Activated naive CD4-positive, alpha-beta T cell treated with anti-CD3 and anti-CD28 coated beads, Interleukin-2, amount 10 ng/mL, durations not matched to agents 5 hours and 36 hours (primary cell): ENCODE measurements at places on chromosomes 12 and 14. TPM values are rescaled to one million over a fixed set of nuclear protein-coding genes. Genes with fewer than 3 reads are reported as not detected.

The MSRB3 gene
- not detected for total RNA-seq

The SMOC1 gene
- total RNA-seq: not detected

The TSHR gene
- total RNA-seq: 3.5 TPM

The GALNT6 gene
- 15.4 TPM for total RNA-seq

The DNAI7 gene
- not detected for total RNA-seq

The BBOF1 gene
- total RNA-seq: 1.5 TPM

The SERPINA5 gene
- not detected for total RNA-seq

The EML1 gene
- total RNA-seq: not detected

The CLEC2B gene
- 94.5 TPM for total RNA-seq

The FOXA1 gene
- not detected for total RNA-seq

The SPIC gene
- total RNA-seq: not detected

The KRT80 gene
- not detected for total RNA-seq

The MIP gene
- total RNA-seq: not detected

The CLEC4C gene
- not detected for total RNA-seq

The GPR162 gene
- 0.17 TPM for total RNA-seq

The CCDC177 gene
- total RNA-seq: not detected

The HOXC11 gene
- not detected for total RNA-seq

The SLC38A4 gene
- not detected for total RNA-seq

The TSPAN19 gene
- not detected for total RNA-seq

The MDGA2 gene
- not detected for total RNA-seq

The LPAR5 gene
- total RNA-seq: 8.2 TPM

The KRT2 gene
- 0.24 TPM for total RNA-seq

The KLRK1 gene
- 1.5 TPM for total RNA-seq

The NFATC4 gene
- not detected for total RNA-seq

The KRT5 gene
- total RNA-seq: not detected

The PPP4R4 gene
- total RNA-seq: 3.0 TPM

The LTB4R gene
- total RNA-seq: 24.9 TPM

The E2F7 gene
- 19.3 TPM for total RNA-seq

The ITGA7 gene
- total RNA-seq: 2.1 TPM

The VWF gene
- 0.08 TPM for total RNA-seq

The SERPINA1 gene
- total RNA-seq: not detected

The GRIP1 gene
- 0.86 TPM for total RNA-seq

The KRT71 gene
- total RNA-seq: not detected

The ERP27 gene
- total RNA-seq: 11.1 TPM

The PUS1 gene
- total RNA-seq: 42.6 TPM

The NKX2-1 gene
- total RNA-seq: not detected

The CRACR2A gene
- total RNA-seq: 33.9 TPM

The TPH2 gene
- not detected for total RNA-seq

The ARID2 gene
- total RNA-seq: 46.7 TPM

The TAS2R14 gene
- 1.6 TPM for total RNA-seq

The POTEG gene
- not detected for total RNA-seq

The HCAR2 gene
- total RNA-seq: not detected

The KCNK10 gene
- not detected for total RNA-seq

The PTHLH gene
- not detected for total RNA-seq

The TAS2R31 gene
- total RNA-seq: 3.4 TPM

The KRT8 gene
- not detected for total RNA-seq

The OR4E2 gene
- not detected for total RNA-seq

The RND1 gene
- total RNA-seq: 1.8 TPM

The OLR1 gene
- not detected for total RNA-seq

The HNF1A gene
- total RNA-seq: not detected

The TAOK3 gene
- total RNA-seq: 60.1 TPM
